ENCODE measurements at places on chromosomes 1 and 21. TPM values are rescaled to one million over a fixed set of nuclear protein-coding genes. Genes with fewer than 3 reads are reported as not detected.

PGLYRP3 gene
- total RNA-seq, result not detected

RORC gene
- 14.5 TPM for total RNA-seq

- no peak for DNase-seq
These were observed 9.6 kb upstream of the RPS6KC1 start for GRCh38 chr1:213041443-213041842.

MIA3 gene
- total RNA-seq, result 71.9 TPM

GRCh38 chr1:234582681-234583301 is 27.2 kb downstream of the IRF2BP2 start:
- no peak for DNase-seq

Data from ureter (tissue), 1 donor.